ENCODE measurements at places on chromosomes 7 and 10. TPM values are rescaled to one million over a fixed set of nuclear protein-coding genes. Genes with fewer than 3 reads are reported as not detected.

The MYH16 gene
- not detected for total RNA-seq

The COMMD3 gene
- total RNA-seq, result 75.9 TPM

The ARL4A gene
- 19.8 TPM for total RNA-seq

The ATP6V0A4 gene
- not detected for total RNA-seq

The VAX1 gene
- total RNA-seq, result not detected

The FGF8 gene
- total RNA-seq, result not detected

The OR6B1 gene
- total RNA-seq, result not detected

The ZRANB1 gene
- 13.4 TPM for total RNA-seq

The HOXA3 gene
- total RNA-seq, result not detected

The PPP1R17 gene
- not detected for total RNA-seq

The ZMIZ1 gene
- 46.2 TPM for total RNA-seq

The UPP1 gene
- total RNA-seq, result 77.1 TPM

The TCAF2 gene
- total RNA-seq, result 21.3 TPM

The CH25H gene
- not detected for total RNA-seq

The CLDN3 gene
- not detected for total RNA-seq

The CPA2 gene
- total RNA-seq, result not detected

The TMEM130 gene
- not detected for total RNA-seq
